ENCODE measurements at places on chromosomes 4 and X. TPM values are rescaled to one million over a fixed set of nuclear protein-coding genes. Genes with fewer than 3 reads are reported as not detected.

GRCh38 chr4:54940996-54941865, 184.2 kb downstream of the KDR start:
- H3K27me3 ChIP-seq = peaks cover 21% of the 10 kb centered on the region
- no peak overlapping the region for H3K27ac ChIP-seq
- H3K4me1 ChIP-seq = no peaks in the 10 kb centered on the region
- no peak overlapping the region for H3K4me3 ChIP-seq

- peak overlapping the region; percentile 8 for H3K4me3 ChIP-seq
- DNase-seq = peak; percentile 84
- H3K27ac ChIP-seq = peak overlapping the region; percentile 29
- H3K27me3 ChIP-seq = no peaks in the 10 kb centered on the region
- peaks cover 19% of the 10 kb centered on the region for H3K4me1 ChIP-seq
Measured at GRCh38 chr4:22483551-22483981, 32.3 kb downstream of the ADGRA3 start.

DNA sequence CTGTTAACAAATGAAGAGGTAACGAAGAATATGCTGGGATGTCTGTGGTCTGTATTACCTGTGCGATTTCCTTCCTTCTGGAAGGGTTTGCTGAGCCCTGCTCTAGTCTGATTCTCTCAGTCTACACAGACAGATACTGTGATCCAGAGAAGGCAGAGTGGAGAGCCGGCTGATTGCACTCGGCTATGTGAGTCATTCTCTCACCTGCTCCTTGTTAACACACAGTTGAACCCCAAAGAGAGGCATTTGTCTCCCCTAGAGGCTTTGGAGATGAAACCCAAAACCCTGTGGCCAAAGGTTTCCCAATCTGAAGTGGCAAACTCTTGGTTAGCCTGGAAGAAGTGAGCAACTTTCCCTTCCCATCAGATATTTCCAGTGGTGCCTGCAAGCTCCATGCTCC, 78.1 kb upstream of the GPC4 start:
- DNase-seq = no peak
- no peak overlapping the region for H3K4me3 ChIP-seq
- no peaks in the 10 kb centered on the region for H3K36me3 ChIP-seq
- no peak overlapping the region for H3K27ac ChIP-seq
- peaks cover 13% of the 10 kb centered on the region for H3K4me1 ChIP-seq
- H3K27me3 ChIP-seq = no peaks in the 10 kb centered on the region

DNA sequence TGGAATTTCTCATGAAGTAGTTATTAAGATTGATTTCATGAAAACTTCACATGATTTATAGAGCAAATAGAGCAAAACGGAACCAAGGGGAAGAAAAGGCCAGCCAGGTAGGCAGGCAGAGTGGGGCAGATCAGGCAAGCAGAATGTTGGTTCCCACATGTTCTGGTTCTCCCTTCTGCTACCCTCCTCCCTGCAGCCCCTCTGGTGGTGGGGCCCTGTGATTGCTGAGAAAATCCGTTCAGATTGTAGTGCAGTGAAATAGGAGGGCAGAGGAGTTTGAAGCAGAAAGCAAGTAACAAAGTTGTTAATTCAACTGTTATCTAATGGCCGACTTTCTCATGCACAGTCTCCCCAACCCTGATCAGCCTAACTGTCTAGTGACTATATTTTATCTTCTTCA, 185.3 kb downstream of the MID1IP1 start:
- H3K27ac ChIP-seq = no peak overlapping the region
- no peaks in the 10 kb centered on the region for H3K27me3 ChIP-seq
- no peak overlapping the region for H3K4me3 ChIP-seq
- no peak for DNase-seq
- no peaks in the 10 kb centered on the region for H3K4me1 ChIP-seq
- no peaks in the 10 kb centered on the region for H3K36me3 ChIP-seq

MAGEE1 gene
- total RNA-seq = 1.1 TPM

DNA sequence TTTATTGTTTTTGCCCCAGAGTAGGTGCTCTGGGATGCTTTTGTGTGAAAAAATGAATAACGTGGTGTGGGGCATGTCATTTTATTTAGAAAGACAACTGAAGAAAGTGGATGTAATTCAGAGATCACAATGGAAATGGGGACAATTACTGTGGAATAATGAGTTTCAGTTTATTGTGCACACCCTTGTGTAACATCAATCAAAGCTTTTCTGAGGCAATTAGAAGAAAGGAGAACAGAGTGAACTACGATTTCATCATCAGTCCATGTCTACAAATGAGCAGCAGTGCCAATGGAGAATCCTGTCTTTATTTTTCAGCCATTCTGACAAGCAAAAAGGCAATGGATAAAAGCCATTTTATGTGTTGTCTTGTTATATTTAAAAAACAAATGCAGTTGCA, 339.2 kb downstream of the TMA16 start:
- H3K4me1 ChIP-seq = no peaks in the 10 kb centered on the region
- H3K27ac ChIP-seq = no peak overlapping the region
- H3K4me3 ChIP-seq = no peak overlapping the region
- no peak for DNase-seq
- no peaks in the 10 kb centered on the region for H3K27me3 ChIP-seq

UGT8 gene
- not detected for total RNA-seq

- 0 out of 2 replicates have a peak, but pooled peaks cover 6% of the 10 kb centered on the region for H3K27me3 ChIP-seq
- H3K4me1 ChIP-seq = no peaks in the 10 kb centered on the region
- no peaks in the 10 kb centered on the region for H3K36me3 ChIP-seq
- DNase-seq = no peak
- H3K4me3 ChIP-seq = no peak overlapping the region
Measured at GRCh38 chr4:22672519-22672918, 20.2 kb upstream of the GBA3 start.
